ENCODE measurements at places on chromosomes 6 and 20.

DNA sequence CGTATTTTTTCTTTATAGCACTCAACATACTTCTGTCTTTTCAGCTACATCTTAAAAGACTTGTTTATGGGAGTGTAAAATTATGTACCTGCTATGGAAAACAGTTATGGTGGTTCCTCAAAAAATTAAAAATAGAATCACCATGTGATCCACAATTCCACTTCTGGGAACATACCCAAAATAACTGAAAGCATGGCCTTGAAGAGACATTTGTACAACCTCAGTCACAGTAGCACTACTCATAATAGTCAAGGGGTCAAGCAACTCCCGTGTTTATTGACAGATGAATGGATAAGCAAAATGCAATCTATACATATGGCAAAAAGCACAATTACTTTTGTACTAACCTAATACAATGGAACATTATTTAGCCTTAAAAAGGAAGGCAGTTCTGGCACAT is 74.5 kb downstream of the METTL24 start:
- no peak for DNase-seq

DNA sequence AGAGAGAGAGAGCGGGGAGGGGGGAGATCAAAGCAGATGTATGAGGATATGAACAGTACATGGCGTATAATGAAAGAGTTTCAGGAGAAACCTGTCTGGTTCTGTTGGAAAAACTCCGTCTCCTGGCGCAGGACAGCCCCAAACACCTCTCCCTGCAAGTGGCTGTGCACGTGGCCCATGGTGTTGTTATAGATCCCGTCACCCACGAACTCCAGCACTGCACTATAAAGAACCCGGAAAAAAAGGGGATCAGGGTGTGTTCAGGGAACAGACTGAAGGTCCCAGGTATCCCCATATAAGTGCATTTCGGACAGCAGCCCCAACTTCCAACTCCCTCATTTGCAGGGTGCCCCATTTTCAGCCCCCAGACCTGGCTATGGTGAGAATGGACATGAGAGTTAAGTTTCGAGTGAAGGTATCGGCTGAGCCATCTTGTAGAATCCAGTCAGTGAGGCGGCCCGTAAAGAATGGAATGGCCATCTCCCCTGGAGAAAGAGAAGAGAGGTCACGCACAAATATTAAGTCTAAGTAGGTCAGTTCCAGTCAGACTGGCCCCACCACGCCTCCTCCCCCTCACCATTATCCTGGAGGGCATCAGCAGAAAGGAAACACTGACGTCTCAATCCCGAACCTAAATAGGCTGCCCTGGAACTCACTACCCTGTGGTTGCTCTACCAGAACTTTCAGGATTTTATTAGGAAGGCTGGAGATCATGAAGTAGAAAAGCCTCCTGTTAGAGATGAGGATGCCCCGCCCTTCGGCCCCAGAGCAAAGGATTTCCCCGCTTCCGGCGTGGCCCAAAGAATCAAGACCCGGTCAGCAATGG is 1.3 kb downstream of the TAP1 start:
- DNase-seq: no peak

DNA sequence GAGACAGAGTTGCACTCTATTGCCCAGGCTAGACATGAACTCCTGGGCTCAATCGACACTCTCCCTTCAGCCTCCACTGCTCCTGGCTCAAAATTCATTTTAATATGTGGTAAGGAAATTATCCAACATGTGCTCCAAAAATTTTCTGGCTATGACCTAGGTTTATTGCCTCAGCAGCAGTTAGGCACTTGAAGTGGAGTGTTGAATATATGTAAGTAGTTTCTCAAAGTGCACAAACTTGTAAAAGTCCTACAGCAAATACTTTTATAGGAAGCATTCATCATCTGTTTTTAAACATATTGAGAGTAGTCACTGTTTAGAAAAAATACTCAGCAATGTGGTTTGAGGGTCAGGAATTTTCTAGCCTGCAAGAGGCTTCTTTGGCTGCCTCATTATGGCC is 13.2 kb downstream of the FILIP1 start:
- DNase-seq: no peak

DNA sequence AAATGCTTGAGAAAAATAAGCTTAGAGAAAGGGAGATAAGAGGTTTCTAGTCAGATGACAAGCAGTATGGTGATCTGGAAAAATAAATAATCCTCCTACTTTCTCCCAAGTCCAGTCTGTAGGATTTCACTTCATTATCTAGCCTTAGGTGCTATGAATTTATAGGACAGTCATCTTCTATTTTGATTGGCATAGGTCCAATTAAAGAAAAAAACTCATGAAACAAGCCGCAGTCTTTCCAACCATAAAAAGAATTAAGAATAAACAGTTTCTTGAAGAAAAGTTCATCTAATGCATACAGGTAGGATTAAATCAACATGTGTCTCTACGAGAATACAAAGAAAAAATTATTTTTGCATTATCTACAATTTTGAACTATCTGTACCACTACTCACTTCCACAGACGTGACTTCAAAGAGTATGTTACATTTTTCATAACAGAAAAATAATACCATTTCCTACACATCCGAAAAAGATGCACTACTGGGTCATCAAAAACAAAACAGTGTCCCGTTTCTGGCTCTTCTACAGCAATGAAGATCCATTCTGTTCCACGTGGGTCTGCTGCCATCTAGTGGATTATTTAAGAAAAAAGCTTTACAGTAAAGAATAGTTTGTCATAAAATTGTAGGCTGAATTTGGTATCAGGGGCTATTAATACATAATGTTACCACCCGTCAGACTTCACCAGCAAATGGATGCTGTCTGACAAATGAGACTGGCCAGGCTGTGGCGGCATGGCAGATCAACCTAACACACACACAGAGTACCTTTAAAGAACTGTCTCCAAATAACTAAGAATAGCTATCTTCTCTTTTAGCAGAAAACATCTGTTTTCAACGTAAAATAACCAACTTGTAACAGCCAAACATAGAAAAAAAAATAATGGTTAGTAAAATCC is 28.9 kb downstream of the STX7 start:
- peak; percentile 62 for DNase-seq

DNA sequence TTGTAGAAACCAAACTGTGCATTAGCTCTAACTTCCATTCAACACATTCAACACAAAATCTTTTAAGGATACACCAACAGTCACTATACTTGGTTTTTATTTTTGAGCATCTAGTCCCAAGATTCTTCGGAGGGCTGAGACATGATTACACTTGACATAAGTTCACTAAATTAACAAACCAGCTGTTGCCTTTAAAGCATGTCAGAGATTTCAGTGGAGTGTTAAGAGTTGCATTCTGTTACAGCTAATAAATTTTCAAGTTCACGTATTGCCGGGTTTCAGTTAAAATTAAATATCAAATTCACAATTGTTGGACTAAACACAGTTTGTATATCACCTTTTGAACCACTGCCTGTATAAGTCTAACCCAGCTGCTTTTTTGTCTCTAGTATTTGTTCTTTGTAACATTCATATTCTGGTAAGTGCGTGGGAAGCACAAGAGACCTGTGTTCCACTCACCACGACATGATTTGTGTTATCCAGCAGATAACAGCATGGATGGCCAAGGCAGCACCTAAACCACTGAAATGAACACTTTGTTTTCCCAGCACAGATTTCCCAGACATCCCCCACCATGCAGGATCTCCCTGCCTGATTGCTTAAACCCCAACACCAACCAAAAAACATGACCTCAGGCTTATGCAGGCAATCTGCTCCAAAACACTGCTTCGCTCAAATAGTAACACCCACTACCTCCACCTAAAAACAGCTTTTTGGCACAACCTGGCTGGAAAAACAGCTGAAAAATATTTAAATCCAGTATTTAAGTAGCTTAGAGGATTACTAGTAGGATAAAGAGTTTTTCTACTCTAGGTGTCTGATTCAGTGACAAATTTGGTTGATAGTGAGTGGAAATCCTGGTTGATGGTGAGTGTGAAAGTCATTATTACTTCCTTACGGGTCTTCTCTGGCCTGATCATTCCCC is 286.5 kb upstream of the NT5E start:
- no peak for DNase-seq

- DNase-seq: no peak
Measured at GRCh38 chr6:156508923-156509322, 268.3 kb upstream of the ARID1B start.

- DNase-seq: no peak
Measured at GRCh38 chr6:551829-552350, 105.0 kb downstream of the HUS1B start.

DNA sequence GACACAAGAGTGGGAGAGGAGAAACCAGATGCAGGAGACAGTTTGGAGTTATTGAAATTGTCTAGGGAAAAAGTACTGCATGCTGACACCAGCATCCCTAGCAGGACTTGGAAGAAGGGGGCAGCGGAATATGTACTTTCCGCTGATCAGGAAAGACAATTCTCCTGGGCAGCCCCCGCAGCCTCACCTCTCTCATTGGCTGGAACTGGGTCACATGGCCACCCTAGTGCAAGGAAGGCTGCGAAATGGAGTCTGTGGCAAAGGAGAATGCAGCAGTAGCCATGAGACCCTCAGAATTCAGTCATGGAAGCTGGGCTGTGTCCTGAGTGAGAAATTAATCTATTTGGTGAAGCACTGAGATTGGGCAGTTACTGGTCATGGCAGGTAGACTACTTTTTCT is 131.3 kb downstream of the CLIC5 start:
- no peak for DNase-seq

DNA sequence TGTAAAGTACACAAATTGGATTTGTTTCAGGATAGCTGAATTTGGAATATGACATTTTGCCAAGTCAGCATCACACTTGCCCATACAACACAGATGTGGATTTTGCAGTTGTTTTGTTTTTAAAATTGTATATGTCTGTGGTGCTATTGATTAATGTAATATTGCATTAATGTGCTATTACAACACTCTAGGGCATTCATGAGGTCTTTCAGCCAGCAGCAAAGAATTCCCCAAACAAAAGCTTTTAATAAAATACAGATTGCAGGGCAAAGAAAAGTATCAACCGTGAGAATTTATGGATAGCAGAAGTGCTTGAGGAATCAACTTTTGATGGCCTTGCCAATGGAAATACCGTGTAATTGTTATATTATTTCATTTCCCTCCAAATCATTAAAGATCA is 144.9 kb downstream of the AIG1 start:
- no peak for DNase-seq

GRCh38 chr20:20010639-20011500 is 6.3 kb upstream of the NAA20 start:
- DNase-seq: no peak

DNA sequence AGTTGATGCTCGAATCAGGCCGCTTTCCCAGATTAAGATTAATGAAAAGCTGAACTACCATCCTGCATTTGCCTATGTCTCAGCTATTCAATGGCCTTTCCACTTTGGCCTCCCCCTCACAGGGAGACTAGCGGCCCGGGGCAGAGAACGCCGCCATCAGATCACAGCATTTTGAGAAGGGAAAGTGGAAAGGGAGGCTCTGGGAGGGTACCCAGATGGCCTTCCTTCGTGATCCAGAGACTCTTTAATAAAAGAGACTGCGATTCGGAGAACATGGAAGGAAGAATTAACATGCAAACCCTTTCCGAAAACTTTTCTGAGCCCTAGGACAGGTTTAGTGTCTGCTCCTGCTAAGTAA is 533 bp downstream of the MRPS18A start:
- DNase-seq: no peak

DNA sequence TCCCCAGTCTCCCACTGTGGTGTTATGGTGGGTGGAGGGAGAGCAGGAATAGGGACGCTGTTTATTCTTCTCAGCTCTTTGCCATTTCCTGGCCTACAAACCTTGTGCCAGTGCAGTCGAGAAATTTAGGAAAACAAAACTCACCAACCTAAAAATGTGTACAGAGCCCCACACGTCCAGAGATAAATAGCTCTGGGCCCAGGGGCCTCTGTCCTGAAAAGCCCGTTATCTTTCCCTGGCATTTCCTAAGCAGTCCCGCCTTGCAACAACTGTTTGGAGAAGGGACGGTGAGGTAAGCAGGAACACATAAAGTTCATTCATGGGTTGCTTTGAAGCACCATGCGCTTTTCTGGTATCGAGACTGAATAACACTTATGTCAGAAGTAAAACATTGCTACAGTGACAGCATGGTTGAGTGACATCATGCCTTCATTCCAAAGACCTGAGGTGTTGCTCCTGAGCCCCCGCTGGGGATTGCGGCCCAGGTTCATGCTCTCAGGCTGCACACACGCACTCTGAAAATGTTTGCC is 80.1 kb upstream of the NXT1 start:
- DNase-seq: no peak

DNA sequence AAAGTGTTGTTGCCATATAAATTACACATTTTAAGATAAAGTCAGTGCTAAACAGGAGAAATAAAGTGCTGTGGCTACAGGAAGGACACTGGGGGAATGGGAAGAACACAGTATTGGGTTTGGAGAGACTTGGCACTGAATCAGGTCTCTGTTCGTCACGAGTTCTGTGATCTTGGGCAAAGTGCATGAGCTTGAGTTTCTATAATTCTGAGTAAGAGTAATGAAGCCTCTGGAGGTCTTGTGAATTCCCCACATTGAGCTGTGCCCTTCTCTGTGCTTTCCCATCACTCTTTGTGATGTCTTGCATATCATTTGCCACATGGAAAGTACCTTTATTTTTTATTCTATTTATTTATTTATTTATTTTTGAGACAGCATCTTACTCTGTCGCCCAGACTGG is 16.8 kb upstream of the EEF1A1 start:
- no peak for DNase-seq

DNA sequence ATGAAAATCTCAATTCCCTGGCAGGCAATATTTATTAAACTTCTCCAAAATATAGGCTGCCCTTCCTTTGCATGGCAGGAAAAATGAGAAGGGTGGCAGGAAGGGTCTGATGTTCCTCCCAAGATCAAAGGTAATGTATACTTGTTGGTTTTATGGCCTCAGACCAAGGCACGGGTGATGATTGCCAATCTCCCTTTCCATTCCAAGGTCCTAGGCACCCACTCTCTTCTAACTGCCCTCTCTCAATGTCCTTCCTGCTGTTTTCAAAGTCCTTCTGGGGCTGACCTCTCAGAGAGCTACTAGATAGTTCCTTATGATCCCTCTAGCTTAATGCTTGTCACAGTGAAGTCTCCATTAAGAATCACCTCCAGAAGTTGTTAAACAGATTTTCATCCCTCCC is 15.6 kb upstream of the JAG1 start:
- DNase-seq: no peak

Measured in Jurkat, Clone E6-1 (cell line).